ENCODE measurements at places on chromosomes 6 and 20.
A peak's percentile ranks its signal among the peaks of the same experiment; 100 is the strongest.

DNA sequence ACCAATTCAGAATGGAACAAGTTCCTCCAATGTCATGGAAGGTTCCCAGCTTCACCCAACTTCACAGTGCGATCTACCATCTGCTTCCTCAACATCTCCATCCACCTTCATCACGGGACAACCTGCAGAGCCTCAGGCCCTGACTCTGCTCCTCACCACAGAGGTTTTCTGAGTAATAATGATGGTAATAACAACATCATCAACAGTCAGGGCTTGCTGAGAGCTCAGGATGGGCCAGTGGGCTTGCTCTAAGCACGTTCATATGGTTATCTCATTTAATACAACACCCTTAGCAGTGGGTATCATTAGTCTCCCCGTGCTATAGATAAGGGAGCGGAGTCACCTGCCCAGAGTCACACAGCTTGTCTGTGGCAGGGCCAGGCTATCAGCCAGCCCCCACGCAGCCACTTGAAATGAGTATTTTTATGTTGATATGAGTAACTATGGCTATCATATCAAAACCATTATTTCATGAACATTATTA is 38.6 kb downstream of the PREX1 start:
- no peak for DNase-seq

DNA sequence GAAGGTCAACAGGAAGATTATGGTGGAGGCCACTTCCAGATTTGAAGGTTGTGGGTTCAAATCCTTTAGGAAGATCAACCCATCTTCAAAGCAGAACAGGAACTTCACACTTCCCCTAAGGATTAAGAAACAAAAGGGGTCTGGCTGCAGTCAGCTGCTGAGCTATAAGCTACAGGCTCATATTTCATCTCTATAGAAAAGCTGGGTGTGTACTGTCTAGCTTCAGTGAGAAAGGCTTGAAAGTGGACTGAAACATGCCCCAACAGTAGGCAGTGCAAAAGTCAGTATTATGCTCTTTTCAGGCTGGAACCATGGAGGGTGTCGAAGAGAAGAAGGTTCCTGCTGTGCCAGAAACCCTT is 60.1 kb upstream of the SPDEF start:
- DNase-seq: no peak

DNA sequence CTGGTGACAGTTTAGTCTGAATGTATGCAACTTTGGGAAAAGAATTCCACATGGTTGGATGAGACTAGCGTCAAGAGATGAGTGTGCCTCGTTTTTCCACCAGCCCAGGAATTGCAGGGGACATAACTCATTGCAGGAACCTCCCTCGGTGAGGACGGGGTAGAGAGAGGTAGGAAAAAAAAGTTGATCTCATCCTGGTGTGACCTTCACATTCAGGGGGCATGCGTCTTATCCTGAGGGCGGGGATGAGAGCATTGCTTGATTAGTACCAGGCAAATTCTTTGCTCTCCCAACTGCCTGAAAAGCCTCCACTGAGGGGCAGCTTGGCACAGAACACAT is 11.8 kb downstream of the TLDC2 start:
- DNase-seq: no peak

DNA sequence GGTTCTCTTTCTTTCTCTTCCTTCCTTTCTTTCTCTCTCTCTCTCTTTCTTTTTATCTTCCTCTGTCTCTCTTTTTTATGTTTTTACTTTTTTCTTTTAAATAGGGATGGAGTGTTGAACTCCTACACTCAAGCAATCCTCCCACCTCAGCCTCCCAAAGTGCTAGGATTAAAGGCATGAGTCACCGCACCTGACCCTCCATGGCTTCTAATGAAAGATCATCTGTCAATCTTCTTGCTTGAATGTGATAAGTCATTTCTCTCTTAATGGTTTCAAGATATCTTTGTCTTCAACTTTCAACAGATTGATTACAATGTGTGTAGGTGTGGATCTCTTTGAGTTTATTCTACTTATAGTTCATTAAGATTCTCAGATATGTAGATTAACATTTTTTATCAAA is 25.2 kb upstream of the HLA-DOA start:
- no peak for DNase-seq

DNA sequence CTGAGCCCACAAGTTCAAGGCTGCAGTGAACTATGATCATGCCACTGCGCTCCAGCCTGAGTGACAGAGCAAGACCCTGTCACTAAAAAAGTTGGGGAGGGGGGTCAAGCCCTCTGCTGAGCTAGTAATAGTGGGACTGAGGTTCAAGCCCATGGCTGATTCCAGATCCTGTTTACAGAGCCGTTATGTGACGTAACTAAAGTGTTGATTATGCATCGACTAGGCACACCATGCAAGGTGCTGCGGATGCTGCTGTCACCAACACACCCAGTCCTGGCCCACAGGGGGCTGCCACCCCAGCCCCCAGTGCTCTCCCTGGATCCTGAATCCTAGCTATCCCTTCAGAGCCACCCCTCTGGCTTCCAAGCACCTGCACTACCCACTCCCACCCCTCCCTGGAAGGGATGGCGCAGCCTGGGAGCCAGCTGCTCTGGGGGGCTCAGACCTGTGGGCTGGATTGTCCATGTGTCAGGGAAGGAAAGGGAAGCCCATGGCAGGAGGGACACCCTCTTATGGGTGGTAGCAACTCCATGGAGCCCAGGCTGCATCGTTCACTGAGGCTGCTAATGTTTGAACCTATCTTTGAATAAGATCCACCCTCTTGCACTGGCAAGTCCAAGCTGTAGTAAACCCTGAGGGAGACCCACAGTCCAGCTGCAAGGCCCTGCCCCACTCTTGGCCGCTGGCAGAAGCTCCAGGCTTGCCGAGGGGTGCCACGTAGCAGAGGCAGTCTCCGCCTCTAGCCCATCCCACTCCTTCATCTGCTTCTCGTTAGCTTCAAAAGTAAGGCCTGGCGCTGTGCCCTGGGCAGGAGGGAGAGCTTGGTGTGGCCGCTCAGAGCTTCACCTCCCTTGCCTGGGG is 95.0 kb downstream of the SNX5 start:
- DNase-seq: peak; percentile 75

- DNase-seq: no peak
Observed at GRCh38 chr20:41623625-41624375, 5.6 kb upstream of the CHD6 start.

DNA sequence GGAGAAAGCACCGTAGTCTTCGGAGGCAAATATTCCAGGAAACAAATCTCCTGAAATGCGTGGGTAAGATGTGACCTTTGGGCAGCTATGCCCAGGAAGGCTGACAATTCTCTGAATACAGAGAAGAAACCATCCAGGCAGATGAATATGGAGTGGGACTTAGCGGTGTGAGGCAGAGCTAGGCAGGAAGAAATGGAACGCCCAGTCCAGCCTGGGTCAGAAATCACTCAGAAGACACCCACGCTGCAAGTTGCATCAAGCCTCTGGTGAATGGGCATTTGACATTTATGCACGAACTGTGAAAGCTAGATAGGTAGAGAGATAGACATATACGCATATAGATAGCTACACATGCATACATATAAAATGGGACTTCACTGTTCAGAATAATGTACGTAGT is 498.5 kb downstream of the QKI start:
- DNase-seq: no peak

DNA sequence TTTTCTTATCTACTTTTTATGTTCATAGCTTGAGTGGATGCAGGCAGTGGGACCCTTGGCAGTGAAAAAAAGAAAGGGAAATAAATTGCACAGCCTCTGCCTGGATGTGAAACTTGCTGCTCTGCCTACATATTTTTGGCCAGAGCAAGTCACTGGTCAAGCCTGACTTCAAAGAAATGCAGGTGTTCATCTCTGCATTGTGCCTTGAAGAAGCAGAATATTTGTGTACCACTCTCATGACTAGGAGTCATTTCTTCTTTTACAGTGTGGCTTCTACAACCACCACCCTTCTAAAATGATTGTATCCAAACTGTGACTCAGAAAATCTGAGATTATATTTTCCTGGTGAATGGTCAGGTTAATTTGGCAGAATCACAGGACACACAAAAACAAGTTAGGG is 2.5 kb upstream of the KATNA1 start:
- no peak for DNase-seq

- no peak for DNase-seq
Observed at GRCh38 chr20:9294041-9294440, 220.3 kb upstream of the LAMP5 start.

DNA sequence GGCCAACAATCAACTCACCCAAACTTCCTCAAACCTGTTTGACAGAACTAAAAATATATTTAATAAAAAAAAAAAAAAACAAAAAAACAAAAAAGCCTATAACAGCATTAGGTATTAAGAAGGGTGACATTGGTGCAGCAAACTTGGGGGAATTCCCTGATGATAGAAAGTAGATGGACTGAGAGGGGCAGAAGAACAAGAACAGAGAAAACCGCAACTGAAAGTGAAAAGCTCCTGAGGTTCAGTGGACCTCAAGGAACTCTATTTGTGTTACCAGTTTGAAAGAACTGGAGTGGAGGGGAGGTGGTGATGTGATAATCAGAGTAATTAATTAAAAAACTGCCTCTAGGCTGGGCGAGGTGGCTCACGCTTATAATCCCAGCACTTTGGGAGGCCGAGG is 53.8 kb downstream of the MACROD2 start:
- no peak for DNase-seq

- no peak for DNase-seq
Observed at GRCh38 chr6:127191716-127192115, 73.2 kb downstream of the RSPO3 start.

GRCh38 chr6:94150886-94151285 is 731.5 kb upstream of the EPHA7 start:
- no peak for DNase-seq

DNA sequence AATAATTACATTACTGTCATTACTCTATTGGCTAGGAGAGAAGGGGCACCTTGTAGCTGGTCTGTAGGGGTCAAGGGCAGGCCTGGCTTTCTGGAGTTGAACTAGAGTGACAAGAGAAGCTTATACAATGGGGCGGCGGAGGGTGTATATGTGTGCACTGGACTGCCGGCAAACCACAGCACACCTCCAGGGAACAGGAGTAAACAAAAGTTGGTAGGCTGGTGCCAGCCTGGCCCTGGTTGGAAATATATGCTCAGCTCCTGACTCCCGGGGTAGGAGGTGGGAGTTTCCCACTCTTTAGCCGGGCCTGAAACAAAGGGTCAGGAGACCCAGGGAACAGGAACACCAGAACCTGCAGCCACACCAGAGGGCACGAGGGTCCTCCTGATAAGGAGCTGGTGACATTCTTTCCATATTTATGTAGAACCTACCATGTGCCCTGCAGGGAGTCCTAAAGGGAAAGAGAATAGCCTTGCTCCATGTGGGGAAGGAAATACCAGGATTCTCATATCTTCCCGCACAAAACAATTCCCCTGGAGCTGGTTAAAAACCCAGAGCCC is 5.1 kb downstream of the C6orf132 start:
- DNase-seq: no peak

DNA sequence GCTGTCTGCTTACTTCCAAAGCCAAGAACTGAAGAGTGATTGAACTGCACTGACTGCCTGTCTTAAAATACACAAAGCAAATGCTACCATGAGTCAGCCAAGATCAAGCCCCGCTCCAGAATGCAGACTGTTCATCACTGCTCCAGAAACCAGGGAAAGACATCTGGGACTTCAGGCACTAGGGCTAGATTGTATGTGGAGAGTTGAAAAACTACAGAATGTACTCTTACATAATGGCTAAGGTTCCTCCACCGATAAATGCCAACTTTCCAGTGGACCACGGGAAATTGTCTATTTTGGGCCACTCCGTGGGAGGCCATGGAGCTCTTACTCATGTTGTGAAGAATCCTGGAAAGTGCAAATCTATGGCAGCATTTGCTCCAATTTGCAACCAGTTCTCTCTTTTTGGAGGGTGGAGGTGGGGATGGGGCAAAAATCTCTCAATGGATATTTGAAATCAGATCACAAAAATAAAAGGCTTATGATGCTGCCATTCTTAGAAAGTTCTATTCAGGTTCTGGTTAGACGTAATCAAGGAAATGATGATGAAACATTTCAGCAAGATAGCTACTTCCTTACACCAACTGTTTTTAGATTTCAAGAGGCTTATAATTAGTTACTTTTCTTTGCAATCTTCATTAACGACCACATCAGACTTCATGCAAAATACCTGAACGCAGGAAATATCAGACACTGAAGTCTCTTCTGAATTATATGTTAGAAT is 11.8 kb upstream of the CAP2 start:
- DNase-seq: no peak

- DNase-seq: no peak
Observed at GRCh38 chr6:11149551-11149950, 38.0 kb upstream of the ERVFRD-1 start.

DNA sequence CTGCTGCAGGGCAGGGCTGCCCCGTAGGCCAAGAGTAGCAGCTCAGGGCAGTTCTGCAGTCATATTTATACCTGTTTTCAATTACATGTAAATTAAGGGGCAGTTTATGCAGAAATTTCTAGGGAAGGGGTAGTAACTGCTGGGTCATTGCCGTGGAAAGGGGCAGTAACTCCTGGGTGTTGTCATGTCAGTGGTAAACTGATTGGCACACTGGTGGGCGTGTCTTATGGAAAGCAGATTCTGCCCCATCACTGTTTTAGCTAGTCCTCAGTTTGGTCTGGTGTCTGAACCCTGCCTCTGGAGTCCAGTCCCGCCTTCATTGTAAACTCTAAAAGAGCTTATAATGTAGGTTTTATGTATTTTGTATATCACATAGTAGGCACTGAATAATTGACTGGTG is 22.1 kb downstream of the MAP3K4 start:
- no peak for DNase-seq

DNA sequence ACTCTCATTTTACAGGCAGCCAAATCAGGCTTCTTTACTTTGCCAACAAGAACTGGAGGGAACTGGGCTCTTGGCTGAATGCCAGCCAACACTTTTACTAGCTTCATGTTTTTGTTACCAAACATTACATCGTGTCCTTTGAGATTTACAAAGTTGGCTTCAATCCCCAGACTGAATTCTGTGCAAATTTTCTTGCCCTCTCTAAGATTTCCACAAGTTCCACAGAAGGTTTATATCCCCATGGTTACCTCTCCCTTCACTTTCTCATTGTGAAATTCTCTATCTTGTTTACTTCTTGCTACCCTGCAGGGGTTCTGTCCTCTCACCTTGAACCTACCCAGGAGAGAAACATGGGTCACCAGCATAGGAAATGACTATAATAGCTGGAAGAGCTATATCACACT is 37.6 kb upstream of the PLCB1 start:
- DNase-seq: no peak

- DNase-seq: no peak
Observed at GRCh38 chr6:139373928-139374356, 506 bp downstream of the CITED2 start.
